ENCODE measurements at places on chromosomes 4 and X.

GRCh38 chr4:81116566-81116965, 86.1 kb downstream of the BMP3 start:
- DNase-seq, result no peak

GRCh38 chr4:159593681-159594080, 490.8 kb downstream of the RAPGEF2 start:
- no peak for DNase-seq

DNA sequence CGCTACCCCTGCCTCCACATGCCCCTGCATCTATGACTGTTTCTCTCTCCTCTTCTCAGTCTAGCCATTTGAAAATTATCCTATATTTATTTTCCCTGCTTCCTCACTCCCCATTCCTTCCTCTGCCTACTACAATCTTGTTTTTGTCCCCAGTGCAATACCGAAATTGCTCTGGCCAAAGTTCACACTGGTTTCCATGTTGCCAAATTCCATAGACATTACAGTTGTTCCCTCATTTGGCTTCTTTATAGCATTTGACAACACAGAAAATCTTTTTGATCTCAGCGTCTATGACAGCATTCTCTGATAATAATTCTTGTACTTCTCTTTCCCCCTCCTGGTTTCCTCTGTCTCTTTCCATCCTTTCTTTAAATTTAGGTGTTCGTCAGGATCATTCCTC, 99.4 kb downstream of the GPR82 start:
- no peak for DNase-seq

DNA sequence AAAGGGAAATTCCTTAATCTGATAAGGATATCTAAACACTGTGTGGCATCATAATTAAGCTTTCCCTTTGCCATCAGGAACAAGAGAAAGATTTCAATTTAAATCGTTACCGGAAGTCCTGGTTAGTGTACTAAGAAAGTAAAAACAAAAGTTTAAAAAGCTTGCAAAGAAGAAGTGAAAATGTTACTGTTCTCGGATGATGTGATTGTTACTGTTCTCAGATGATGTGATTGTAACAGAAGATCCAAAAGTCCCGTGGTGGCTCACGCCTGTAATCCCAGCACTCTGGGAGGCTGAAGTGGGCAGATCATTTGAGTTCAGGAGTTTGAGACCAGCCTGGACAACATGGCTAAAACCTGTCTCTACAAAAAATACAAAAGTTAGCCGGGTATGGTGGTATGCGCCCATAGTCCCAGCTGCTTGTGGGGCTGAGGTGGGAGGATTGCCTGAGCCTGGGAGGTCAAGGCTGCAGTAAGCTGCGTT, 62.5 kb downstream of the RGS12 start:
- DNase-seq, result no peak

DNA sequence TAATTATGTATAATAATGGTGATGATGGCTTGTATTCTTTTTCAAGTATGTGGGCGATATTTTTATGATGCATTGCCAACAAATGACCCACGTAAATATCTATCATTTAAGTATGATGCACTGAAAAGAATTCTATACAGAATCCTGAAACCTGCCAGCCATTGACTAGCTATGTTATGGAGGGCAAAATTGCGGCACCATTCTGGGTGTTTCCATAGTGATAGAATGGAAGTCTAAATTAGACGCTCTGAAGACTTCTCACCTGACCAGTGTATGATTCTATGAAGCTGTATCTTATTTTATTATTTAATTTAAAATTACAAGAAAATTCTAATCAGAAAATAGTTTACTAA, 677 bp upstream of the CENPC start:
- DNase-seq, result no peak

GRCh38 chr4:71187404-71188155, 151.2 kb upstream of the SLC4A4 start:
- DNase-seq, result no peak

DNA sequence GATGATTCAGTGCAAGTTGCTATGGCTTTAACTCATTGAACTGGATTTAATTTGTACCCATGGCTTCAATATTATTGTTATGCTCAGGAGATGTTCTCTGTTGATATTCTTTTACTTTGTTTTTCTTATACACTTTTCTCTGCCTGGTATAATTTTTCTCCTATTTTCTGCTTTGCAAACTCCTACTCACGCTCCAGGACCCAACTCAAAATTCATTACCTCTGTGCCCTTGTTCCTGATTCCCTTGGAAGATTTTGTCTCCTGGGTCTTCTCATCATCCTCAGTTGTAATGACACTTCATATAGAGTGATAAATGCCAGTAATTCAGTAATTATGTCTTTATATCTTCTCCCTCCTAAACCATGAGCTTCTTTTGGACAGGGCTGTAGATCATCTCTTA, 259.9 kb upstream of the JADE1 start:
- no peak for DNase-seq

- no peak for DNase-seq
These were observed 9.6 kb downstream of the OTOP1 start for GRCh38 chr4:4217113-4217512.

GRCh38 chr4:43339435-43339834, 446.9 kb downstream of the GRXCR1 start:
- no peak for DNase-seq

DNA sequence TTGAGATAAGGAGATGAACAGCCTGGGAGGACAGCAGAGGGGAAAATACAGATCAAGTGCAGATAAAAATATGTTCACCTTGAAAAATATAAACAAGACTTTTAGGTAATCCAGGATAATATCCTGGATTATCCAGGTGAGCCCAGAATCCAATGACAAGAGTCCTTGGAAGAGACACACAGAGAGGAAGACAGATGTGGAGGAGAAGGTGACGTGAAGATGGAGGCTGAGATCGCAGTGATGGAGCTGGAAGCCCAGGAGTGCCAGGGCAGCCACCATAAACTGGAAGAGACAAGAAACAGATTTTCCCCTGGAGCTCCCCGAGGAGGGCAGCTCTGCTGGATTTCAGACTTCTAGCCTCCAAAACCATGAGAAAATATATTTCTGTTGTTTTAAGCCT, 230.7 kb downstream of the UNC5C start:
- no peak for DNase-seq

- no peak for DNase-seq
These were observed 29.2 kb downstream of the CLRN2 start for GRCh38 chr4:17544205-17544604.
